Breast epithelium (tissue), 4 donors: ENCODE measurements at places on chromosomes 6 and 20. TPM values are rescaled to one million over a fixed set of nuclear protein-coding genes. Genes with fewer than 3 reads are reported as not detected.

The DEFB119 gene
- total RNA-seq: not detected

- no peak for DNase-seq
Observed at GRCh38 chr20:36392989-36393388, 86.8 kb downstream of the DLGAP4 start.

- no peak for DNase-seq
Observed at GRCh38 chr20:48625136-48625900, 202.5 kb downstream of the PREX1 start.

GRCh38 chr6:142543606-142544005, 241.8 kb downstream of the ADGRG6 start:
- DNase-seq: no peak

GRCh38 chr6:160882006-160882405, 109.6 kb upstream of the MAP3K4 start:
- no peak for DNase-seq

DNA sequence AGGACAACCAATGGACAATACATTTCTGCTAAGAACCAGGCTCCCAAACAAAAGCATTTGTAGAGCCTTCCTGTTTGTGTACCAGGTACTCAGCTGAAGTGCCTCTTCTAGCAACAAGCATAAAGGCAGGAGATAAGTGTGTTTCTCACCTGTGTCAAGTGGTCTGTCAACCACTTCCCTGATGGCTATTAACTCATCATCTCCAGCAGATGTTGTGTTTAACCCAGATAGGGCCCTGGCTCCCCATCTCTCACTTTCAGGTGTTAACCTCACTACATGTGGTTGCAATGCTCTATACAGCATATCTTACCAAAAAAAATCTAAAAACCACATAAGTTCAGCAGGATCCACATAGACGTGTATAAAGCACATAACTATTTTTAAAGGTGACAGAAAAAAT, 9.6 kb upstream of the IL17A start:
- no peak for DNase-seq

DNA sequence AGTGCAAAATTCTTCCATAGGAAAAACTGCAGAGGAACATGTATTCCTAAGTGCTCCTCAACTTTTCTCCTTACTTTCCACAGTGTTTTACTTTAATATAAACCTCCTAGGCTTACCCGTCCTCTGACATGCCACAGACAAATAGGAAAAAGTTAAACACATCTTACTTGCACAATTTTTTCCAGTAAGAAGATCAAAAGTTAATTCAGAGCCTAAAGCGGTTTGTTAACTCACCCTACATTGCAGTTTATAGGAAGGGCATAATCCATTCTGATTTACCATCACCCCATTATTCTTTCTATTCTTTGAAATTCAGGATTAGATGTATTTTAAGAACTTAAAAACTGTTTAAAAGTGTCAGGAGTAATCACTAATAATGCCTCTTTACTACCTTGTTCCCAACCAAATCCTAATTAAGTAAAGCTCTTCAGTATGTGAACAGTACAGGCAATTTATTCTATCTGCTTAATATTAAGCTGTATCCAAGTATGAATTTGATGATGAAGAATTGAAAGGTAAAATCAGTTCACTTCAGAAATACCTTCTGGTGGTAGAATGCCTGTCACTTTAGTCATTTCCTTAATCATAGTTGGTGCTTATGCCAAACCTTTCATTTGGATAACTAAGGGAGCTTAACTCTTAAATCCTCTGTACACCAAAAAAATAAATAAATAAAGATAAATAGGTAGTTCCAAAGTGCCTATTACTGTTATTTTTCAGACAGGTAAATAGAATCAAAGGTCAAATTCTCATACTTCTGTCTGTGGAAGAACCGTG, 292.0 kb downstream of the ALDH8A1 start:
- no peak for DNase-seq

- DNase-seq: no peak
Observed at GRCh38 chr20:63525971-63526370, 5.4 kb downstream of the PPDPF start.

DNA sequence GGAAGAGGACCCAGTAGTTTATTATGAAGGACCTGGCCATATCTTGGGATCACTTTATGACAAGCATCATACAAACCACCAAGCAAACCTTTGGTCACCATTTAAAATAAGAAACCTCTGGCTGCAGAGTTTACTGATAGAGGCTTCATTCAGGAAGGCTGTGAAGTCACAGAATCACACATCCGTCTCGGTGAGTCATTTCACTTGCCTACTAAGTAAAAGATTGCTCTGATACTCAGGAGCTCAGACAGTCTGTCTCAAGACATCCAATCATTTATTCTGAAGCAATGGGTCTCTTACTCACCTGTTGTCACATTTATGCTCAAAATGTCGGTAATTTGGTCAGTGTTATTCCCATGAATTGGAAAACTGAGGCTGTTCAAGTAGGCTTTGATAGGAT, 33.7 kb downstream of the ADGRF5 start:
- no peak for DNase-seq

GRCh38 chr6:69816026-69816425, 19.2 kb upstream of the LMBRD1 start:
- DNase-seq: no peak

DNA sequence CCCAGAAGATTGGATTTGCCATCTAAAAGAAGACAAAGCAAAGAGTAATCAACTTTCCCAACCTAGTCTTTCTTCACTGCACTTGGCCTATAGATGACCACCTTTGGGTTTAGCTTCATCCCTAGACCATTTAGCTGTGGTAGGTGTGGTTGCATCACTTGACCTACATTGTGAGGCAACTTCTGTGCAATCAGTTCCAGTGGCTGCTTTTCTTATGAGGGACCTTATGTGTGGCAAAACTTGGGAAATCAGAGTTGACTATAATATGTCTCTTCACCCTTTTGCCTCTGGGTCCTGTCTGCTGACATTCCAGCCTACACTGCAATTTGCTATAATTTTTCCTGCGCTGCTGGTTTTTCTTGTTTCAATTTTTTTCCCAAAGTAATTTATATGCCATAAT, 55.2 kb downstream of the PRDM13 start:
- no peak for DNase-seq

DNA sequence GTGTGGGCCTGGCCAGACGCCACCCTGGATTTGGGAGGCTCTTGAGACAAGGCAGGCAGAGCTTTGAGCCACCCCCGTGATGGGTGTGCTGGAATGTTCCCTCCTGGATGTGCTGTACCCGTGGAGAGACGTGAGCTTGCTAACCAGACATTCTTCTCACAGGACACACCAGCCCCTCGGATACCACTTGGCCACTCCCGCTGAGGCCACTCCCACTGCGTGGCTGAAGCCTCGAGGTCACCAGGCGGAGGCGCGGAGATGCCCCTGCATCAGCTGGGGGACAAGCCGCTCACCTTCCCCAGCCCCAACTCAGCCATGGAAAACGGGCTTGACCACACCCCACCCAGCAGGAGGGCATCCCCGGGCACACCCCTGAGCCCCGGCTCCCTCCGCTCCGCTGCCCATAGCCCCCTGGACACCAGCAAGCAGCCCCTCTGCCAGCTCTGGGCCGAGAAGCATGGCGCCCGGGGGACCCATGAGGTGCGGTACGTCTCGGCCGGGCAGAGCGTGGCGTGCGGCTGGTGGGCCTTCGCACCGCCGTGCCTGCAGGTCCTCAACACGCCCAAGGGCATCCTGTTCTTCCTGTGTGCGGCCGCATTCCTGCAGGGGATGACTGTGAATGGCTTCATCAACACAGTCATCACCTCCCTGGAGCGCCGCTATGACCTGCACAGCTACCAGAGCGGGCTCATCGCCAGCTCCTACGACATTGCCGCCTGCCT, 14.1 kb downstream of the SLCO4A1 start:
- no peak for DNase-seq
